ENCODE measurements at places on chromosomes 2 and 18. TPM values are rescaled to one million over a fixed set of nuclear protein-coding genes. Genes with fewer than 3 reads are reported as not detected.

Gene UGGT1
- 20.1 TPM for polyA plus RNA-seq

GRCh38 chr18:41436772-41437171 lies 518.3 kb upstream of the PIK3C3 start:
- H3K27me3 ChIP-seq = no peaks in the 10 kb centered on the region
- no peaks in the 10 kb centered on the region for H3K36me3 ChIP-seq
- DNase-seq = no peak
- H3K27ac ChIP-seq = no peak overlapping the region
- H3K4me1 ChIP-seq = no peaks in the 10 kb centered on the region

GRCh38 chr2:130878316-130878715 lies 41.6 kb downstream of the ARHGEF4 start:
- H3K4me1 ChIP-seq = no peaks in the 10 kb centered on the region
- no peak overlapping the region for H3K4me3 ChIP-seq
- DNase-seq = no peak

Gene BOLL
- polyA plus RNA-seq = not detected

Gene UGT1A5
- not detected for polyA plus RNA-seq

GRCh38 chr18:48929941-48930713 lies 20.6 kb downstream of the SMAD7 start:
- no peaks in the 10 kb centered on the region for H3K27me3 ChIP-seq
- H3K27ac ChIP-seq = peak overlapping the region; percentile 49
- no peak overlapping the region for H3K4me3 ChIP-seq
- H3K36me3 ChIP-seq = peaks cover 7% of the 10 kb centered on the region
- no peak for DNase-seq

DNA sequence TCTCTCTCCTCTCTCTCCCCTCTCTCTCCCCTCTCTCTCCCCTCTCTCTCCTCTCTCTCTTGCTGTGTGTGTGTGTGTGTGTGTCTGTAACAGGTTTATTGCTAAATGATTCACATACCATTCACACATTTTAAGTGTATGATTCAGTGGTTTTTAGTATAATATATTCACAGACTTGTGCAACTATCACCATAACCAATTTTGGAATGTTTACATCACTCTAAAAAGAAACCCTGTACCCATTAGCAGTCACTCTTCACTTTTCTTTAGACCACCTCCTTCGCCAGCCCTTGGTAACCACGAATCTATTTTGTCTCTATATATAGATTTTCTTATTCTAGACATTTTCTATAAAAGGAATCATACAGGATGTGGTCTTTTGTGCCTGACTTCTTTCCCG lies 11.4 kb downstream of the THNSL2 start:
- H3K36me3 ChIP-seq = no peaks in the 10 kb centered on the region
- H3K27ac ChIP-seq = no peak overlapping the region
- no peaks in the 10 kb centered on the region for H3K4me1 ChIP-seq
- DNase-seq = no peak
- no peak overlapping the region for H3K4me3 ChIP-seq
- no peaks in the 10 kb centered on the region for H3K27me3 ChIP-seq

DNA sequence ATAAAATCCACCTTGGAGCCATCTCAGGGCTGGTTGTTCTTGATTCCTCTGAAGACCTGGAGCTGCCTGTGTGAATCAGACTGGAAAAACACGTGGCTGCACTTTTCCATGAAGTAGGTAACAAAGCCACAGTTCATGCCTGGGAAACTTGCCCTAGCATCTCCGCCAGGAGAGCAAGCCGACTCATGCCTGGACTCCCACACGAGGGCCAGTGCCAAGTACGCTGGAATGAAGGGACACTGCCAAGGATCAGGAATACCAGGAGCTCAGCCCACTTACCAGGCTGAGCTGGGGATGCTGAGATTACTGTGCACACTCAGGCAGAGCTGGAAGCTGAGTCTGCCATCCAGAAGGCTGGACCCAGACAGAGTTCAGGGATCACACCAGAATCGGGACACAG lies 10.9 kb upstream of the FHL2 start:
- H3K4me1 ChIP-seq = no peaks in the 10 kb centered on the region
- DNase-seq = no peak
- H3K27me3 ChIP-seq = no peaks in the 10 kb centered on the region
- H3K4me3 ChIP-seq = no peak overlapping the region
- H3K27ac ChIP-seq = no peak overlapping the region

Gene CXCR2
- polyA plus RNA-seq = 0.09 TPM

- H3K36me3 ChIP-seq = no peaks in the 10 kb centered on the region
- DNase-seq = no peak
- H3K27ac ChIP-seq = no peak overlapping the region
- no peaks in the 10 kb centered on the region for H3K4me1 ChIP-seq
Measured at GRCh38 chr2:236684504-236685256, 115.1 kb downstream of the ACKR3 start.

- no peak overlapping the region for H3K27ac ChIP-seq
- no peaks in the 10 kb centered on the region for H3K36me3 ChIP-seq
Measured at GRCh38 chr18:35142275-35142615, 98.6 kb upstream of the ZNF397 start.

DNA sequence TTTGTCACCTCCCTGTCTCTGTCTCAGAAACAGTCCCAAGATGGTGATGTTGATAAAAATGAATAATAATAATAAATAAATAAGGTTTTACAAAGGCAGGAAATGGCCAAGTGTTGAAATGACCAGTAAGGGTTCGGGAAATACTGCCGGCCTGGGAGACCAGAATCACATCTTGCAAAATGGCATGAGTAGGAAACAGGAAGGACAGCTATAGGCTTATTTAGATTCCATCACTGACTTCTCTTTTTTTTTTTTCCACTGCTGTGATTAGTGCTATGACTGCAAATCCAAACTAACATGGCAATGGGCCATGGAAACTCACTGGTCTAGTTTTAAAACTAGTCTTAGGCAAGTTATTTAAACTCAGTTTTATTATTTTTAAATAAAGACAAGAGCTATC lies 60.6 kb downstream of the SCN1A start:
- no peaks in the 10 kb centered on the region for H3K4me1 ChIP-seq
- no peak for DNase-seq
- no peaks in the 10 kb centered on the region for H3K27me3 ChIP-seq
- no peak overlapping the region for H3K27ac ChIP-seq

DNA sequence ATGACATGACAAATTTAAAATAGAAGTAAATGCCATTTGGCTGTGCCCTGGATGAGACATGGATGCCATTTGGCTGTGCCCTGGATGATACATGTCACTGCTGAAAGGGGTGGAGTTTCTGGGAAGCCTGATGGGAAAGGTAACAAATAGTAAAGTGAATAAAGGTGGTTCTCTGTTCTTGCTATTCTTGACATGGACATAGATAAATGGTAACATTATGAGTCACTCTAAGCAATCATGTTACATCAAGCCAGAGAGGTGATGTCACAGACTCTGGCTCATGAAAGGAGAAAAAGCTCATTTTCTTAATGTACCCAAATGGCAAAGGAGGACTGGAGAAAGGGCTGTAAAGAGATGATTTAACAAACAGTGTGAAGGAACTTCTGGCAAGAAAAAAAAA lies 86.4 kb downstream of the EML6 start:
- no peak overlapping the region for H3K4me3 ChIP-seq
- H3K4me1 ChIP-seq = no peaks in the 10 kb centered on the region
- H3K36me3 ChIP-seq = no peaks in the 10 kb centered on the region
- H3K27me3 ChIP-seq = peaks cover 5% of the 10 kb centered on the region
- no peak overlapping the region for H3K27ac ChIP-seq
- DNase-seq = no peak

DNA sequence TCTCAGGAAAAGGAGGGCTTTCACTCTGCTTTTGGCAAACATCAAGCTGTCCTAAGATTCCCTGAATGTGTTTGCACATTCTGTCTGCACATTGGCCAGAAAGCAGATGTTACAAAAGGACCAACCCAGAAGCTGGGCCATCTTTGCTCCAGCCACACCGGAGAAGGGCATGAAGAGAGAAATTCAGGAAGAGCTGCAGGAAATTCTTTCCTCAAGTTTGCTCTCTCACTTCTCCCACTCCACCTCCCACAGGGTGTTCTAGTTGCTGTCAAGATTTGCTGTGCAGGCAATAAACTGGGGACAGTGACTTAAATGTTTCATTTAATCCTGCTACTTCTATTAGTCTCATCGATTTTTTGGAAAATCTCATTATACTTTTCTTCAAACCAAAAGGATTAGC lies 137.7 kb upstream of the UNC80 start:
- no peak for DNase-seq
- H3K4me1 ChIP-seq = no peaks in the 10 kb centered on the region
- no peaks in the 10 kb centered on the region for H3K36me3 ChIP-seq

Gene POTEJ
- polyA plus RNA-seq = not detected

DNA sequence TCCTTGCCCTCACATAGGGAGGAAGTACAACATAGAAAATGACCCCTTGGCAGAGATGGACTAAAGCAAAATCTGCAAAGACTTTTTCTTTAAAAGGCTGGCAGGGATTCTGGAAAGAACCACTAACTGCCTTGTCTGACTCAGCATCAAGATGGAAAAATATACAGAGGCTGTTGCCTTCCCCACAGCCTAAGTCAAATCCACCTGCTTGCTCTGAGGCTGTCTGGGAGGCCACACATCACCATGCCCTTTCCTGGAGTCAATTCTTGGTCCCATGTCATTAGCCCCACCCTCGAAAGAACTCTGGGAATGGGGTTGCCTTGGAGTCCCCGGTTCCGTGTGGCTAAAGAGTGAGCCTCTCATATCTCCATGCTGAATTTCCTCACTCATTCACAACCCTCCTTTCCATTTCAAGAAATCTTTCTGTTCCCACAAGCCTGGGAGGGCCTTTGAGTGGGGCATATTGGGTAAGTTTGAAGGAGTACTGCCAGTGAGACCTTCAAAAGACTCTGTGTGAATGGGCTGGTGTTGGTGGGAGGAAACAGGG lies 39.4 kb downstream of the BMP10 start:
- H3K36me3 ChIP-seq = no peaks in the 10 kb centered on the region
- H3K4me3 ChIP-seq = no peak overlapping the region
- no peak for DNase-seq
- no peaks in the 10 kb centered on the region for H3K27me3 ChIP-seq
- peaks cover 21% of the 10 kb centered on the region for H3K4me1 ChIP-seq

Gene DCDC2C
- polyA plus RNA-seq = not detected

Gene ITM2C
- 191 TPM for polyA plus RNA-seq

Gene SPATA3
- not detected for polyA plus RNA-seq

GRCh38 chr2:180871649-180872048 lies 108.8 kb upstream of the UBE2E3 start:
- no peaks in the 10 kb centered on the region for H3K27me3 ChIP-seq
- H3K4me3 ChIP-seq = no peak overlapping the region
- H3K27ac ChIP-seq = no peak overlapping the region
- no peaks in the 10 kb centered on the region for H3K36me3 ChIP-seq

GRCh38 chr2:96336104-96336775 lies 674 bp downstream of the NCAPH start:
- H3K36me3 ChIP-seq = no peaks in the 10 kb centered on the region
- peaks cover 31% of the 10 kb centered on the region for H3K4me1 ChIP-seq
- H3K4me3 ChIP-seq = peak overlapping the region; percentile 81
- peak overlapping the region; percentile 96 for H3K27ac ChIP-seq
- no peak for DNase-seq

GRCh38 chr2:230732914-230733401 lies 20.3 kb downstream of the CAB39 start:
- peaks cover 4% of the 10 kb centered on the region for H3K36me3 ChIP-seq
- DNase-seq = no peak
- peaks cover 22% of the 10 kb centered on the region for H3K4me1 ChIP-seq
- no peak overlapping the region for H3K27ac ChIP-seq
- no peaks in the 10 kb centered on the region for H3K27me3 ChIP-seq

DNA sequence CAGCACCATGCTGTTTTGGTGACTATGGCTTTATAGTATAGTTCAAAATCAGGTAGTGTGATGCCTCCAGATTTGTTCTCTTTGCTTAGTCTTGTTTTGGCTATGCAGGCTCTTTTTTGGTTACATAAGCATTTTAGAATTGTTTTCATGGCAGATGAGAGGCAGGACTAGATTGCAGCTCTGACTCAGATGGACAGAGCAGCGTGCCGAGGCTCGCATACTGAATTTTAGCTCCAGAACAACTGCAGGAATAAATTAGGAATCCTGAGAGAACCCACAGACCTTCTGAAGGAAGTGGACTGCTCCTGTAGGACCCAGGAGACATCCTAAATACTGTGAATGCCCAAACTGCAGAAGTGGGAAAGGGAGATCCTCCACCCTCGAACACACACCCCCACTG lies 141.6 kb downstream of the NETO1 start:
- DNase-seq = no peak
- H3K4me1 ChIP-seq = no peaks in the 10 kb centered on the region
- H3K36me3 ChIP-seq = no peaks in the 10 kb centered on the region
- no peak overlapping the region for H3K27ac ChIP-seq
- H3K4me3 ChIP-seq = no peak overlapping the region
- no peaks in the 10 kb centered on the region for H3K27me3 ChIP-seq

- H3K27ac ChIP-seq = no peak overlapping the region
- H3K4me1 ChIP-seq = no peaks in the 10 kb centered on the region
- DNase-seq = no peak
- no peaks in the 10 kb centered on the region for H3K36me3 ChIP-seq
- H3K4me3 ChIP-seq = no peak overlapping the region
Measured at GRCh38 chr2:132605236-132606180, 64.5 kb downstream of the LYPD1 start.

- H3K4me3 ChIP-seq = no peak overlapping the region
- no peak overlapping the region for H3K27ac ChIP-seq
- H3K36me3 ChIP-seq = no peaks in the 10 kb centered on the region
- H3K27me3 ChIP-seq = no peaks in the 10 kb centered on the region
- DNase-seq = no peak
Measured at GRCh38 chr2:70923378-70924015, 12.2 kb upstream of the ATP6V1B1 start.

DNA sequence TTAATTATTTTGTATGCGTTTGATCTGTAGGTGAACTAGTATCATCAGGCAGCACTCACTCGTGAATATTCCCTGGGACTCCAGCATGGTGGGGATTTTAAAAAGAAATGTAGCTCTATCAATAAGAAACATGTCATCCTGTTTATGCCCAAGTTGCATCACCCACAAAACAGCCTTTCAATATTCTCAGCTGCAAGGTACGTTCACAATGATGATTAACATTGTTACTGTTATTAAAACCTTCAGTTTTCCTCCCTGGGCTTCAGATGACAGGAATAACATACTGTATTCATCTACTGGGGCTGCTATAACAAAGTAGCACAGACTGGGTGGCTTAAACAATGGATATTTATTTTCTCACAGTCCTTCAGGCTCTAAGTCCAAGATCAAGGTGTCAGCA lies 87.9 kb upstream of the KLHL29 start:
- no peak for DNase-seq
- no peaks in the 10 kb centered on the region for H3K36me3 ChIP-seq
- H3K4me3 ChIP-seq = no peak overlapping the region

All from GM12878 (cell line).